ENCODE measurements at places on chromosomes 11 and 22.

DNA sequence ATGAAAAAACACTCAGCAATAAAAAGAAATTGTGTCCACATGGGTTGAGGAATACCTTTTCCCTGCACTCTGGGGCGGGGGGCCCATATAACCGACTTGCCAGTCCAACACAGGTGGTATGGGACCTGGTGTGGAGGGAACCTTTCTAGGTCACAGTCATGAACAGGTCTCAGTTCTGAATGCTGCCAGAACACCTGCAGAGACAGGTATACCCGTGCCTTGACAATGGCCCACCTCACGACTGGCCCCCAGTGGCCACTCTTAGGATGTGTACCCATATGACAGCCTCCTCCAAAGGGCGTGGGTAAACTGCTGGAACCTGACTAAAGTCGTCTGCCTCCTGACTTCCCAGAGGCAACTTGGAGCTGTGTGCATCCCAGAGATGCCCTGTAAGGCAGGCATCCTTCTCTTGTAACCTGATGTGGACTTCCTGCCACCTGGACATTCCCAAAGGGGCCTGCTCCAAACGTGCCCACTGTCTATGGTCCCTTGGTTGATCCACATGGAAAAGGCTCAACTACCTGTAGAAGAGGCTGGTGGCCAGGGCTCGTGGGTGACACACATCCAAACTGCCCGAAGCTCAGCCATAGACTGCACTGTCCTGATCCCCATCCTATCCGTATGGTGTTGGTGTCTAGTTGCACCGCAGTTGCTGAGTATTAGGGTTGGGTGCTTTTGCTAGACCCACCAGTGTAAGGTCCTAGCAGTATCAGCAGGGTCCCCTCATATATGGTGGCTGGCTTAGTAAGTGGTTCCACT is 859.3 kb downstream of the BRD1 start:
- no peak for DNase-seq

DNA sequence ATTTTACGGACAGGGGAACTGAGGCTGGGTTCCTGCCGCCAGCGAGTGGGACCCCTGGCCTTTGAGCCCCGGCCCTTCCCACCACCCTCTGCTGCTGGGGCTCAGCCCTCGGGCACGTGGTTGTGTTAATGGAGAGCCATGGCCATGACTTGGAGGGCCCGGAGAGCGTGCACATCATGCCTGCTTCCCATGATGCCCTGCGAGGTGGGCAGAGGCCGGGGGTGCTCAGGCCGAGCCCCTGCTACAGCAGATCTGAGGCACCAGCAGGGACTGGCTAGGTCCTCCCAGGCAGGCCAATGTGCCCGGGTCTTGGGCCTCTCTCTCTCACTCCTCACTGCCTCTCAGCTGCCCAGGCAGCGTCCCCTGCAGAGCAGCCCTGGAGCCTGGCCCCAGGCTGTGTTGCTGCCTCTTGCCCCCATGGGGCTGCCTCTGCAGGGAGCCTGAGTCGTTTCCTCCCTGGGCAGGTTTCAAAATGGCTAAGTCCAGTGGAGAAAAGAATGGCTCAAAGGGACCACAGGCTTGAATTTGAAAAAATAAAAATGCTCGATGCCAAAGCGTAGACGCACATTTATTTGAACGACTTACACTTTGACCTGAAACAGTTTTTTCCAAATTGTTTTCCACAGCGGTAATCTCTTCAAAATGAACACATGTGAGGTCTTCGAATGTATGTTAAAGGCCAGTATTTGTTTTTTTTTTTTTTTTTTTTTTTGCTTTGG is 72.6 kb upstream of the CLDN5 start:
- no peak for DNase-seq

DNA sequence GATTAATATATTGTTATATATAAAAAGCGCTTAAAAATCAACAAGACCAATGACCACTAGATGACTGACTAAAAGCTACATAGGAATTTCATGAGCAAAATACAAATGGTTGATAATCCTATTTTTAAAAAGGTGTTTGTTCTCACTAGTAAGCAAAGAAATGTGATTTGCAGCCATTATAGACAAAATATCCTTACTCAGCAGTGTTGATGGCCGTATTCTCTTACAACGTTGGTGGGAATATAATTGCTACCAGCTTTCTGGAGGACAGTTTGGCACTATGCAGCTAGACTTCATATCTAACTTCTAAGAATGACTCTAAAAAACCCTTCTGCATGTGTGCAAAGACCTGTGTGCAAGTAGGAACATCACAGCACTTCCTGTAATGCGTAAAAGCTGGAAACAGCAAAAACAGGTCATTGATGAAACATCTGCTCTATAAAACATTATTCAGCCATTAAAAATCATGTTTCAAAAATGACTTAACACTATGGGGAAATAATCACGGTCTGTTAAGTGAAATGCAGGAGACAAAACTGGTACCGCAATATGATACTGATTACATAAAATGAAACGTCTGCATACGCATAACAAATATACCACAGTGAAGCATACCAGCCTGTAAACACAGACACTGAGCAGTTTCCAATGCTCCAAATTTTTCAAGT is 70.1 kb upstream of the LINC01488 start:
- DNase-seq = no peak

DNA sequence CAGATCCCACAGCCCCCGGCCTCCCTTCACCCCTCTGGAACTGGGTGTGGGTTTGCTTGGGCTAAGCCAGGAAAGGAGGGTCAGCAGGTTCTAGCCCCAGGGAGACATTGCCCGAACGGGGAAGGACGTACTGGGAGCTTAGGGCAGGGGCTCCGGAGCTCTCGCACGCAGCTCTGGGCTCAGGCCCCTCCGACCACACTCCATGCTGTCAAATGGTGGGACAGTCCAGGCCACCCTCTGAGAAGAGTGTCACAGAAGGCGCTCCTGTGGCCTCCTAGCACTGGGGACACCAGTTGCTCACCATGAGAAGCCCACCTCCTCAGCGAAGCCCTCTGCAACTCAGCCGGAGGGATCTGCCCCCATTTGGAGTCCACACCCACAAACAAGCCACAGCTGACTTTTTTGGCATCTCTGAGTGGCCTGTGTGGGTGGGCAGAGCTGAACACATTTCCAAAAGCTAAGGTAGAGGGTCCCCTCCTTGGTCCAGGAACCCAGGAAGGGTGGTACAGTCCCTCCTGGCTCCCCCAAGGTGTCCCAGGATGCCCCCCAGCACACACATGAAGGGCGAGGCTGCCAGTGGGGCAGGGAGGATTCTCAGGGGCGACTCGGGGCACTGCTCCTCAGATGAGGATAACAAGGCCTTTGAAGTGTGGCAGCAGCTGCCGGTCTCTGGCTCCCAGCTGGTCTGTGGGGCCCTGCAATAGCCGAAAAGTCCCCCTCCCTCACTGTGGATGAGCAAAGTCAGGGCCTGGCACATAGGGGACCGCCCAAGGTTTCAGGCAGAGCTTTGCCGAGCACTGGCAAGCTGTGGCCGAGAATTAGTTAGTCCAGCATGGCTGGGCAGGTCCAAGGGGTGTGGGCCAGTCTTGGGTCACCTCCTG is 13.0 kb upstream of the TEF start:
- DNase-seq = no peak

DNA sequence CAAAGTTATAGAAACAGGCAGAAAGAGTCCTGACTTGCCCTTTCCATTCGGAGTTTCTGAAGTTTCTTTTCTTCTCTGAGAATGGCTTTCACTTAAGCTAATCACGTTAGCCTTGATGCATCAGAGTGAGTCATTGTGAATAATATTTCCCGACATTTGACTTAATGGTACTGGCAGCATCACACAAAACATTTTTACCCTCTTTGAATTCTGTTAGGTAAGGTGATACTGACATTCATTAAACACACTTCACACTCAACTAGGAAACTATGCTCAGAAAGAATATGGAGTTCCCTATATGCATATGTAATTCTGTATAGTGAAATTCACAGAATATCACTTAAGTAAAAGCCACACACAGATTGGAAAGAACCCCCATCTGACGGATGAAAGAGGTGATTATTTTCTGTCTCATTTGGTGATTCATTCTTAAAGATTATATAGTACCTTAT is 120.8 kb upstream of the ARHGAP20 start:
- no peak for DNase-seq

DNA sequence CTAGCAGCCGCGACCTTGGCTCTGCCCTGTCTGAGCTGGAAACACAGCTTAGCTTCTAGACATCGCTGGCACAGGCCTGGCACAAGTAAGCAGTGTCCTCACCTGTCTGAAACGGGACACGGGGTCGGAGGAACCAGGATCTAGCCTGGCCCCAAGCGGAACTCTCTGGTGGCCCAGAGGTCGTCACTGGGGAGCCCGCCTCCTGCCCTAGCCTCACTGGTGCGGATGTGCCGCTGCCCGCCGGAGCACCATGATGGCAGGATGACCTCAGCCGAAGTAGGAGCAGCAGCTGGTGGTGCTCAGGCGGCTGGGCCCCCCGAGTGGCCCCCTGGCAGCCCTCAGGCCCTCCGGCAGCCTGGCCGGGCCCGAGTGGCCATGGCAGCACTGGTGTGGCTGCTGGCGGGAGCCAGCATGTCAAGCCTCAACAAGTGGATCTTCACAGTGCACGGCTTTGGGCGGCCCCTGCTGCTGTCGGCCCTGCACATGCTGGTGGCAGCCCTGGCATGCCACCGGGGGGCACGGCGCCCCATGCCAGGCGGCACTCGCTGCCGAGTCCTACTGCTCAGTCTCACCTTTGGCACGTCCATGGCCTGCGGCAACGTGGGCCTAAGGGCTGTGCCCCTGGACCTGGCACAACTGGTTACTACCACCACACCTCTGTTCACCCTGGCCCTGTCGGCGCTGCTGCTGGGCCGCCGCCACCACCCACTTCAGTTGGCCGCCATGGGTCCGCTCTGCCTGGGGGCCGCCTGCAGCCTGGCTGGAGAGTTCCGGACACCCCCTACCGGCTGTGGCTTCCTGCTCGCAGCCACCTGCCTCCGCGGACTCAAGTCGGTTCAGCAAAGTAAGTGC is 871 bp downstream of the SLC35E4 start:
- no peak for DNase-seq

GRCh38 chr11:83744620-83745192 is 458.5 kb upstream of the CCDC90B start:
- DNase-seq = no peak

DNA sequence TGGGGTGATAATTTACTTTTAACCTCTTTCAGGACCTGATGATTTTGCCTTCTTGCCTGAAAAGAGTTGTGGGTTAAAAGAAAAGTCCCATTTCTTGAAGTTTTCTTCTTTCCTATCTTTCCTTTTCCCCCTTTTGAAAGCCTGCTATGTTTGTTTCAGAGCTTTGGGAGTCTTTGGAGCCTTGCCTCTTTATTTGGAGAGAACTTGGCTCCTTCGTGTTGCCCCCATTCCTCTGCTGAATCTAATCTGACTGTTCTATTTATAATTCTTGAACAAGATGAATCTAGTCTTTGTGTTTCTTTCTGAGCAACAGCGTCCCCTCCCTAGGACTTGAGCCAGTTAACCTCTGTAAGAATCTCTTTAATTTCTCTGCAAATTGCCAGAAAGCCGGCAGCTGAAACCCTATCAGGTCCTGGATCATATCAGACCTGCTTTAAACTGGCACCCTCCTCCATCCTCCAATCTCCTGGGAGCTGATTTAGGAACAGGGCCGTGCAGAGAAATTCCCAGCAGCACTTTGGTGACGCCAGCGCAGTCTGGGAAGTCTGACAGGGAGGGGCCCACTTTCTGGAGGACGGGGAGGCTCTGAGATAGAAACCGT is 289.1 kb upstream of the SORL1-AS1 start:
- no peak for DNase-seq

GRCh38 chr11:3853899-3854659 is 1.4 kb upstream of the STIM1 start:
- no peak for DNase-seq

- peak; percentile 84 for DNase-seq
Observed at GRCh38 chr11:120210626-120211521, at the start of gene OAF. TSS of gene OAF (plus strand) at chr11:120211032. CDS start at chr11:120211280, 248 bp downstream.

- DNase-seq = no peak
Observed at GRCh38 chr11:106818443-106818842, 199.8 kb downstream of the GUCY1A2 start.
